LoVo (cell line): ENCODE measurements at places on chromosomes 2 and 18.

DNA sequence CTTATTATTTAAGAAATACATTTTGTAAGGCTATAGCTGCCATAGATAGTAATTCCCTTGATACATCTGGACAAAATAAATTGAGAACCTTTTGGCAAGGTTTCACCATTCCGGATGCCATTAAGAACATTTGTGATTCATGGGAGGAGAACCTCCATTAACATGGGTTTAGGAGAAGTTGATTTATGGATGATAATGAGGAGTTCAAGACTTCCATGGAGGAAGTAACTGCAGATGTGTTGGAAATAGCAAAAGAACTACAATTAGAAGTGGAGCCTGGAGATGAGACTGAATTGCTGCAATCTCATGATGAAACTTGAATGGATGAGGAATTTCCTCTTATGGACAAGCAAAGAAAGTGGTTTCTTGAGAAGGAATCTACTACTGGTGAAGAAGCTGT lies 17.3 kb downstream of the PHLPP1 start:
- DNase-seq, result no peak

GRCh38 chr18:78871618-78872017 lies 108.0 kb upstream of the SALL3 start:
- DNase-seq, result no peak

- DNase-seq, result no peak
Observed at GRCh38 chr2:191604154-191604553, 73.8 kb upstream of the NABP1 start.

DNA sequence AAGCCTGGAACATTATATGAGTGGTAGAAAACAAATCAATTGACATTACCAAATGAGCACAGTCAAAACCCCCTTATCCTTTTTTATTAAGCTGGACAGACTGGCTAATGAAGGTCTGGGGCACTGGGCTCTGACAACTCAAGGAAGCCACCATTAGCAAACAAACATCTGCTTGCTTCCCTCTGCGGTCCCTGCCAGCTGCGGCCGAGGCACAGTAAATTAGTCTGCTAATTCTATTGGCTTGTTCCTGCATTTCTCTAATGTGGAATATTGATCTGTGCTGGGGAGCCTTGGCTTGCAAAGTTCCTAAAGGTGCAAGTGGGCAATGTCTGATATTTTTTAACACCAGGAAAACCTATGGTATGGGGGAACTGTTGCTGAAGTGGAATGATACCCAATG lies 300.3 kb downstream of the MTX2 start:
- DNase-seq, result no peak

- no peak for DNase-seq
Observed at GRCh38 chr2:163730556-163730955, 5.3 kb downstream of the FIGN start.

DNA sequence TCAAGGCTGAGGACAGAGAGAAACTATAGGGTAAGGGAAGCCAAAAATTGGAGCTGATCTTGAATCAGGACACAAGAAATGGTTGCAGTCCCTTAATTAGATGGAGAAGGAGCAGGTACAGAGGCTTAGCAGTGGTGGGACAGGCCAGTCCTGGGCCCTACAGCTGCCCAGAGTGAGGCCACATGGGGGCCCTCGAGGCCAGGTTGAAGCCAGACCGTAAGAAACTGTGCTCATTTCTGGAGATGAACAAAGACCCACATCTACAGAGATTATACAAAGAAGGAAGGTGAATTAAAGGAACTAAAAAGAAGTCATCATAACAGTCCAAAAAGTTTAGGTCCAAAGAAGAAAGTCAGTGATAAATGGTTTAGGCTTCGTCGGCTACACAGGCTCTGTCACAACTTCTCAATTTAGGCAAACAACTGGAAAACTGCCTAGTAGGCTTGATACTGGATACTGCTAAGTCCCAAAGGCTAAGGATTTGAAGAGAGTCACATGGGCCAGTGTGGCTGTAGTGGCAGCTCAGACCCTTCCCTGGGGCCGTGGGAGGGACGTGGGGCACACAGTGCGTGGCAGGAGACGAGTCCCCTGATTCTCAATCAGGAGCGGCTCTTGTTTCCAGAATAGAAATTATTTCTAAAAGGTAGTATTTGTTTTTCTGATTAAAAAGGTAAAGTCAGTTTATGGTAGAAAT lies 50.4 kb upstream of the CNGA3 start:
- DNase-seq, result no peak

GRCh38 chr18:76378526-76379215 lies 116.4 kb downstream of the ZNF516 start:
- no peak for DNase-seq

DNA sequence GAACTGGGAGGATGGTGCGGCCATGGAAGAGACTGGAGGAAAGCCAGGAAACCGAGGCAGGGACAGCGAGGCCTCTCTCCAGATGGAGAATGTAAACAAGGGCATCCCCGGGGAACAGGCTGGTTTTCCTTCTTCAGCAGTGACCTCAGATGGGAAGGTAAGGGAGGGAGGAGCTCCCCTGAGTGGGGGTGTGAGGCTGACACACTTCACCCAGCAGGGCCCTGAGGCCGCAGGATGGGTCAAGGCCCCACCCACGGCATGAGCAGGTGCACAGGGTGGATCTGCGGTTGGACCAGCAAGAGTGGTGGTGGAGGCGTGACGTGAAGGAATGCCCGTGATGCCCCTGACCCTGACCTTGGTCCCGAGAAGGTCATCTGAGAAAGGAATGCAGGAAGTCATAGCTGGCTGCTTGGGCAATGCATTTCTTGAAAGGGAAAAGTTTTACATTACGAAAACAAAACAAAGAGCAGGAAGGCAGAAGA lies 48.1 kb downstream of the ADCY3 start:
- no peak for DNase-seq

DNA sequence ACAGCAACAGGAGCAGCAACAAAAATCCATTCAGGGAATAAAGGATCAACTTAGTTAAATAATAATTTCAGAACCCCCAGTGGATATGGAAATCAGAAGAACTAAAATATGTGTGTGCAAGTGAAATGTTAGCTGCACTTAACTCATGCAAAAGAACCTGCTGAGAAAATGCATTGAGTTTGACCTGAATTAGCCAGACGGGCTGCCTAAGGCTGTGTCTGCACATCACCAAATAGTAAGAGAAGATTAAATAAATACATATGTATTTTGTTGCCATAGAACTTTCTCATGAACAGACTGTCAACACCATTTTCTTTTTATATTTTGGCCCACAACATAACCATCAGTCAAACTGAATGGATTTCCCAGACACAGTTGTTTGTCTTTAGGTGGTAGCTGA lies 262.0 kb upstream of the PIK3C3 start:
- DNase-seq, result no peak

DNA sequence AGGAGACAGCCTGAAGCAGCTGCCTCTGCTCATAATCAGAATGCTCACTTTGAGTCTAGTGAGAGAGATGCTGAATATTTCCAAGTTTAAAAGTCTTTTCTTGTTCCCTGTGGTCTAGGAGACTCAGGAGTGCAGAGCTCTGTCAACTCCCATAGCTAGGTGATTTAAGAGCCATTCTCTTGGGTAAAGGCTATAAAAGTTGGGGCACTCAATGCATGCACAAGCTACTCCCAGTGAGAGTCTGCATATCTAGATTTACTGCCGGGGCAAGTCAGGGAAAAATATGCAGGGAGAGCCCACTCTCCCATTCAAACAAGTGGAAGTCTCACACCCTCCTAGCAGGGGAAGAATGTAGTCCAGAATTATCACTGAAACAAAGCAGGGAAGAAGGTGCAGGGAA lies 408.6 kb upstream of the KCNJ3 start:
- DNase-seq, result no peak
